Endodermal cell (in vitro differentiated cells): ENCODE measurements at places on chromosomes 2 and 18. TPM values are rescaled to one million over a fixed set of nuclear protein-coding genes. Genes with fewer than 3 reads are reported as not detected.
A peak's percentile ranks its signal among the peaks of the same experiment; 100 is the strongest.

DNA sequence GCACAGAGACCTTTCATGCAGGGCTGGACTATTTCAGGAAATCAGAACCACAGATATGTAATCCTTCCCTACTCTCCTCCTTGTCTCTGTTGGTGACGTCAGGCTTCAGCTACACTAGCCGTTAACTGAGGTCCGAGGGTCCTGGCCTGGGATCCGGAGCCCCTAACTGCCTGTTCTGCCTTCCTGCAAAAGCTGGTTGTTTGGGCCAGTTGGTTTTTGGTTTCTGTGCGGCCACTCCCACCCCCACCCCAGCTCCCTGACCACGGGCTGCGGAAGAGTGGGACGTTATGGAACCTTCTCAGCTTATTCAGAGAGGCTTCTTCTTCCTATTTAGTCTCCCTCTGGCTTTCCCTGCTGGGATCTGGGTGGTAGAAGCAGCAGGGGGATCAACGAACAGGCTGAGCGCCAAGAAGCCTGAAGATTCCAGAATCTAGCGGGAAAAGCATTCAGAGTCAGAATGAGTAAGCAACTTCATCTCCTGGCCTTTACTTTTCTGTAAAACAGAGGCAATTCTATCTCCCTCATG lies 49.3 kb upstream of the ROCK2 start:
- DNase-seq: peak; percentile 56

The PCARE gene
- 0.09 and 0.11 TPM in 2 replicates for total RNA-seq

- DNase-seq: no peak
Measured at GRCh38 chr18:44671914-44672313, 8.8 kb upstream of the SETBP1 start.

DNA sequence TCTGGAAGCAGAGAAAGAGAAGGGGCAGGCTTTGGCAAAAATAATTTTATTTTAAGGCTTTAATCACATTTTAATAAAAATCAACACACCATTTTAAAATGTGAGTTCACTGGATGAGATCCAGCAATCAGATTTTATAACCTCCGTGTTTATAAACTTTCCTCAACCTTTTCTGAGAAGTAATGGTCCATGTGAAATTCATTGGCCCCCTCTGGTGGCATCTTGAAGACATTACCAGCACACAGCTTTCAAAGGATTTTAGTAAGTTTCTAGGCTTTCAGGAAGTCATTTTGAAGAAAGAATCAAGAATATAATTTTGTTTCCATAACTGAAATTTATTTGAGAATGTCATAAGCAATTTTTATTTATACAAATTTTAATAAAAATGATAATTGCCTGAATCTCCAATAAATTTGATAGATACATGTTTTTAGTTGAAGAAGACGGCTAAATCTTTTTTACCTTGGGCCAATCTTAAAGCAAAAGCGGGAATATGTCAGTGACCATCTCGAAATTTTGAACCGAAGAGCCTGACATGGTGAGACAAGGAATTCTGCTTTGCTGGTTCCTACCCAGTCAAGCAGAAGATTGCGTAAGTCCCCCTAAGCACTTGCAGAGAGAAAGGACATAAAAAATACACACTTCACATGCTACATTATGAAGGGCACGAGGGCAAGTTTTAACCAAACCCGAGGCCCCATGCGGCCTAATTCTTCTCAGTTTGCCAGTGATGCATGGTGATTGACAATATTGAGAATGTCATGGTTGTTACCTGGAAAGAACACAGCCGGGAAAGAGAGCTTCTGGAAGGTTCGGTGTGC lies 128.4 kb upstream of the CBLN2 start:
- DNase-seq: no peak

GRCh38 chr18:65017372-65017760 lies 733.4 kb upstream of the CDH7 start:
- DNase-seq: no peak

The POU3F3 gene
- not detected in 3 replicates for total RNA-seq

- no peak for DNase-seq
Measured at GRCh38 chr2:197268786-197269584, 41.6 kb downstream of the ANKRD44 start.

GRCh38 chr2:98477036-98477435 lies 32.4 kb downstream of the INPP4A start:
- no peak for DNase-seq

GRCh38 chr2:233449921-233450863 lies 95.9 kb downstream of the DGKD start:
- DNase-seq: peak; percentile 34

DNA sequence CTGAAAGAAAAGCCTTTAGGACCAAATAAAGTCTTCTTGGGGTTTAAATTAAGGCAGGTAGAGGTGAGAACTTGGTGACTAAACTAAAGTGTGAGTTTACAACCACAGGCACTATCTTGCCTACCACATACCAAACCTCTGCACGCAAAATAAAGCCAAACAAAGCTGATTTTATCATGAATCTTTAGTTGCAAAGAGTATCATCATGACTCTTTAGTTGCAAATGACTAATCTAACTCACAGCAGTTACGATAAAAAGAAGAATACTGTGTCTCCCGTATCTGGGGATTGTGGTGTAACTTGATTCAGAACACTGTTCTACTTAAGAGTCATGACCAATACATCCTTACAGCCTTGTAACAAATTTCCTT lies 11.2 kb downstream of the CFAP210 start:
- DNase-seq: no peak

The SERPINB5 gene
- 3.3 and 4.2 TPM in 2 replicates for total RNA-seq

The SEMA4C gene
- total RNA-seq: 82.4 and 92.1 TPM in 2 replicates

The SCN2A gene
- total RNA-seq: 0.20 and 0.25 TPM in 2 replicates

GRCh38 chr2:158095912-158096311 lies 5.8 kb upstream of the UPP2 start:
- DNase-seq: no peak

DNA sequence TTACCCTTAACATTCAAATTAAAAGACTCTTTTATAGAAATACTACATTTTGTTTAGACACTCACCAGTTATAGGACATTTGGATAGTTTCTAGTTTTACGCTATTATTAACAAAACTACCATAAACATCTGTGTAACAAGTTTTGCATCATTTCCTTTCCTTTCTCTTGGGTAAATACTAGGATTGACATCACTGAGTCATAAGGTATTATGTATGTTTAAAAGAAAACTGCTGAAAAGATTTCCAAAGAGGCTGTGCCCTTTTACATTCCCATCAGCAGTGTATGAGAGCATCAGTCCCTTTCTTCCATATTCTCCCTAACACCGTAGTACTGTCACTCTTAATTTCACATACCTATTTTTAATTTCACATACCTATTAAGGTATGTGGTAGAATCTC lies 130.6 kb downstream of the USP34 start:
- no peak for DNase-seq

The COPS8 gene
- 54.3 to 76.2 TPM (median 72.7 TPM) in 3 replicates for total RNA-seq

DNA sequence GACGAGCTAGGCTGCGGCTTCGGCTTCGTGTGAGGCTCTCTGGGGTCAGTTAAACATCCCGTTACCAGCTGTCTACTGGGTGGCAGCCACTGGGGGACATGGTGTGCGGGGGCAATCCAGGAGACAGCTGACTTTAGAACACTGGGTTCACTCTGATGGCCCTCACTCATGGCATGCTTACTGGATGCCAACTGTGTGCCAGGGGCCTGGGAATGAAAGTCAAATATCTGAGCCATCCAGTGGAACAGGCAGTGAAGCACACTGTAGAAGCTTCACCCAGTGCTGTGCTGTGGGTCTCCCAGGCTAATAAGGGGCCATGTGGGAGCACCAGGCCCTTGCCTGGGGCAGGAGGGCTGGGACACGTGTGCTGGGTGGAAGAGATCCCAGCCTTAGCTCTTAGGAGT lies 48.3 kb downstream of the GLI2 start:
- DNase-seq: no peak

DNA sequence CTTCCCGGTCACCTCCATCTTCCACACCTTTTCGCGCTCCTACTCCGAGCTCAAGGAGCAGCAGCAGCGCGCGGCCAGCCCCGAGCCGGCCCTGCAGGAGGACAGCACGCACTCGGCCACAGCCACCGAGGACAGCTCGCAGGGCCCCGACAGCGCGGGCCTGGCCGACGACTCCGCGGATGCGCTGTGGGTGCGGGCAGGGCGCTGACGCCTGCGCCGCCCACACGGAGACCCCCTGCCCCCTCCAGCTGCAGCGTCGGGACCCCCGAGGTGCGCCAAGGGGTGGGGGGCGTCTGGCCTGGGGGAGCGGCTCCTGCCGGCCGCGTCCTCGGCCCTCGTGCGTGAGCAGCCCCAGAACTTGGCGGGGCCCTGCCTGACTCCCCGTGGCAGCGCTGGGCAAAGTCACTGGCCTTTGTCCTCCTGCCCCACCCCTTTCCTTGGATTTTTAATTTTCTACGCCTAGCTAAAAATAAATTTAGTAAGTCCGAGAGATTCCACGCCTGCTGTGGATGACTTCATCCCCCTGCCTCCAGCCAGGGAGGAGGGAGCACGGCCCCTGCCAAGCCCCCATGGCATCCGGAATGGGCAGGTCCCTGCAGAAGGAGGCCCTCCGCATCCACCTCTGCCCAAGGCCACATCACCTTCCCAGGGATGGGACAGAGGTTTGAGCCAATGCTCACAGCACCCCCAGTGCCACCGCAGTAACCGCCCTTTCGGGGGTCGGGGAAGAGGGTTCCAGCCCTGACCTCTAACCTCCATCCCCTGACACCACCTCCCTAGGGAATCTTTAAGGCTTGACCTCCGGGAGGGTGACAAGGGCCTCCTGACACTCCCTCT lies 51.6 kb downstream of the SLC66A2 start:
- DNase-seq: peak; percentile 32

DNA sequence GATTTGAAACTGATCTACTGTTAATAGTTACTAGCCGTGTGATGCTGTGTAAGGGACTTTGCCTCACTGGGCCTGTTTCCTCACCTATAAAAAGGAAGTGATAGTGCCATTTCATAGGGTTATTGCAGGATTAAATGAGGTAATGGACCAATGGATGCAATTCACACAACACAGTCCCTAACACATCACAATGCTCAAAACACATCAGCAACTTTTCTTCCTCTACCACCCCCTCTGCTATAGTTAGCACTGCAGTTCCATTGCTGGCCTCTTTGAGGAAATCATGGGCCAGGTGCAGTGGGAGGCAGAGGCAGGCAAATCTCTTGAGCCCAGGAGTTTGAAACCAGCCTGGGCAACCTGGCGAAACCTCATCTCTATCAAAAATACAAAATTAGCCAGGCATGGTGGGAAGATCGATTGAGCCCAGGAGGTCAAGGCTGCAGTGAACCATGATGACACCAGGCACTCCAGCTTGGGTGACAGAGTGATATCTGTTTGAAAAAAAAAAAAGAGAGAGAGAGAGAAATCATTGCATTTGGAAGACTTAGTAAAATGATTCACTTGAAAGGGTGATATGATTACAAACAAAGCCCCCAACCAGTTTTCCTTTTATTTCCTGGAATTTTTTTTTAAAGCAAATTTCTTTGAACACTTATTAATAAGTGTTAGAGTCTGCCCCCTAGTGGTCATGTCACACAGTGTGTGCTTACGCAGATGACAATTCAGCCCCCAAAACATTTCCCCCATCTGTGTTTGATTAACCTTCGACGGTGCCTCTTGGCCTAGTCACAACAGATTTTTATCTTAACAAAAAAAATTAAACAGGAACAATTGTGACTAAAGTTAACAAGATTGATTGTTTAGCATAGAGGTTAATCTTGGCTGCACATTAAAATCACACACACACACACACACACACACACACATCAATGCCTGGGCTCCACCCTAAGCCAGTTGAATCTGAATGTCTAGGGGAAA lies 88.6 kb upstream of the BCL11A start:
- DNase-seq: peak; percentile 66

DNA sequence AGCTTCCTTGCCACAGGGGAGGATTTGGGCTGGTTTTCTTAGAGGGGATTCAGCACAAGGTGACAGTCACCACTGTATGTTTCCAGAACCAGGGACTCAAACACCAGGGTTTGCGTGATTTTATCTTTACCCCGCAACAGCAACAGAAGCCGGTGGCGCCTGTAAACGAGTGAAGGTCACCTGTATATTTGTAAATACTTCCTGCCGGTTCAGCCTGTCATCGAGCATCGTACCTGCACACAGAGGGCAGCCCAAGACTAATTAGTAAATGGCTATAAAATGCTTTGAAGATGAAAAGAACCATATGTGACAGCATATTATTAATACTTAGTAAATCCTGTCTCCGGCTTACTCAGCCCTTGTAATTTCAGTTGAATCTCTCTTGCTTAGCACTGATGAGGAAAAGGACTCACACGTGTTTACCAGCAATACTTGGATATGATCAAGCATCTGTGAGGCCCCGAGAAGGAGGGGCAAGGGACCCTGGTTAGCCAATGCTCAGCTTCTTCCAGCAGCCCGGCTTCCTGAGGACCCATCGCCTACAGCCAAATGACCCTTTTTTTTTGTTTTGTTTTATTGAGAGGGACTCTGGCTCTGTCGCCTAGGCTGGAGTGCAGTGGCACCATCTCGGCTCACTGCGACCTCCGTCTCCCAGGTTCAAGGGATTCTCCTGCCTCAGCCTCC lies 51.3 kb upstream of the FOSL2 start:
- no peak for DNase-seq

The GREB1L gene
- 3.9 and 5.2 TPM in 2 replicates for total RNA-seq

The MOGAT1 gene
- 0.38 TPM in 1 of 3 replicates, not detected in the others for total RNA-seq

The COLEC11 gene
- 0.96 to 1.9 TPM (median 1.1 TPM) in 3 replicates for total RNA-seq

The REEP1 gene
- 1.7 and 2.9 TPM in 2 replicates for total RNA-seq

The MYL12B gene
- 162 to 190 TPM (median 179 TPM) in 3 replicates for total RNA-seq

- no peak for DNase-seq
Measured at GRCh38 chr18:59466980-59467379, 107.9 kb upstream of the LMAN1 start.

DNA sequence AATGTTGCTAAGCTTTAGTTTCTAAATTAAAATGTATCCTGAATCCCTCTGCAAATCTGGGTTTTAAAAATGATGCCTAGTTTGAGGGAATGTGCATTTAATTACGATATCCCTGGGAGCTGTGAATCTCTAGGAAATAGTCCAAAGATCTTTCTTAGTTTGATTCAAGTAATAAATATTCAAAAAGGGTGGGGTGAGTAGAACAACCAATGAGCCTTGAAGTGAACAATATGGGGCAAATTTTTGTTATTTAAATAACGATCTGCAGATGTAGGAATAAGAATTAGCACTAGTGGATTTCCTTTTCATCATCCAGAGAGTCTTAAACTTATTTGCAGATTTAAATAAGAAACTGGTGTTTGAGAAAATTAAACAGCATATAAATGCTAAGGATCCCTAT lies 106.3 kb downstream of the ACVR1 start:
- no peak for DNase-seq

The OTX1 gene
- total RNA-seq: 14.8 to 20.6 TPM (median 19.0 TPM) in 3 replicates
